Activated CD4-positive, CD25-positive, alpha-beta regulatory T cell (primary cell): ENCODE measurements at places on chromosomes 16 and 17.

GRCh38 chr16:88471115-88471514 lies 18.0 kb downstream of the ZFPM1 start:
- DNase-seq, result no peak

DNA sequence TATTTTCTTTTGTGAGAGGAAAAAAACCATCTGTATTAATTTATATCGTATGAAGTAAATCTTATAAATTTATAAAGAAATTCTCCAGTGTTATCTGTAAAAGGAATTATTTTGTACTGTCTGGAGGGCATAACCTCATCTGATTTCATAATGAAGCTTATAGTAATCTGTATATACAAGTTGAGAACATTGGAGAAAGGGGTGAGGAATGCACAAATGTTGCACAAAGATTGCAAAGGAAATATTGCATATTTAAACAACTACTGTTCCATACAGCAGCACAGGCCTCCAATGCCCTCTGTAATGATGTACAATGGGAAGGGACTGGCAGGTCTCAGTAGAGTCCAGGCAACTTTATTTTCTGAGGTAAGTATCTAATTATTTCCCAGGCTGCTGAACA lies 50.8 kb upstream of the KCNJ16 start:
- DNase-seq, result no peak

DNA sequence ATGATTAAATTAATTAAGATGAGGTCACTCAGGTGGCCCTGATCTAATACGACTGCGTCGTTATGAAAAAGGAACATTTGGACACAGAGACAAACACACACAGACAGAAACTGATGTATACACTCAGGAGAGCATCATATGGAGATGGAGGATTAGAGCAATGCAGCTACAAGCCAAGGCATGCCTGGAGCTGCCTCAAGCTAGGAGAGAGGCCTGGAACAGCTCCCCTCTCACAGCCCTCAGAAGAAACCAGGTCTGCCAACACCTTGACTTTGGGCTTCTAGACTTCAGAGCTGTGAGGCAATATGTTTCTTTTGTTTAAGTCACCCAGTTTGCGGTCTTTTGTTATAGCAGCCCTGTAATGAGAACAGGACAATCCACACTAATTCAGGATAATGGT lies 318.9 kb downstream of the HS3ST3B1 start:
- no peak for DNase-seq

GRCh38 chr16:35747658-35748455 lies 2288.4 kb downstream of the TP53TG3F start:
- DNase-seq, result no peak

GRCh38 chr16:2472885-2473445 lies 1.9 kb downstream of the NTN3 start:
- no peak for DNase-seq

GRCh38 chr16:27364493-27365141 lies 37.4 kb upstream of the IL21R start:
- no peak for DNase-seq

GRCh38 chr17:38709864-38710603 lies 5.0 kb downstream of the MLLT6 start:
- DNase-seq, result no peak

- DNase-seq, result no peak
These were observed 237.0 kb upstream of the SOX9 start for GRCh38 chr17:71883845-71884244.
